ENCODE measurements at places on chromosomes 3 and 15.

DNA sequence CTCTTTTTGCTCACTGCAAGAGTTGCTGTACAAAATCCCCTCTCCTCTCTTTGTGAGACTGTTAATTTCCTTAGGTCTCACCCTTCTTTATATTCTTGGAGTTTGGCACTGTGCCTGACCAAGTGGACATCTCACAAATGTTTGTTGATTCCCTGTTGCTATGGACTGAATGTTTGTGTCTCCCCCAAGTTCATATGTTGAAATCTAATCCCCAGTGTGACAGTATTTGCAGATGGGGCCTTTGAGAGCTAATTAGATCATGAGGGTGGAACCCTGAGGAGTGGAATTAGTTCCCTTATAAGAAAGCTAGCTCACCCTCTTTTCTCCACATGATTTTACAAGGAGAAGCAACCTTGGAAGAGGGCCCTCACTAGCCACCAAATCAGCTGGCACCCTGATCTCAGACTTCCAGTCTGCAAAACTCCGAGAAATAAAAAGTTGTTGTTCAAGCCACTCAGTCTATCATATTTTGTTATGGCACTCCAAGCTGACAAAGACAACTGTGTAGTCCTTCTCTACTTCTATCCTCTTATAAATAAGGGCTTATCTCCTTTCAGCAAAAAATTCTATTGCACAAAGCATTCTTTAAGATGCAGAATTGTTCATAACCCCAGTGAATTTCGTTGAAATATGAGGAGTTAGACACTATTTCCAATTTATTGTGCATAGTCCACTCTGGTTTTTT, 65.5 kb upstream of the NPHP3 start:
- DNase-seq = no peak

GRCh38 chr3:23602971-23603370, 202.8 kb upstream of the UBE2E1 start:
- DNase-seq = no peak

GRCh38 chr3:27680517-27681246, 41.4 kb downstream of the EOMES start:
- no peak for DNase-seq

DNA sequence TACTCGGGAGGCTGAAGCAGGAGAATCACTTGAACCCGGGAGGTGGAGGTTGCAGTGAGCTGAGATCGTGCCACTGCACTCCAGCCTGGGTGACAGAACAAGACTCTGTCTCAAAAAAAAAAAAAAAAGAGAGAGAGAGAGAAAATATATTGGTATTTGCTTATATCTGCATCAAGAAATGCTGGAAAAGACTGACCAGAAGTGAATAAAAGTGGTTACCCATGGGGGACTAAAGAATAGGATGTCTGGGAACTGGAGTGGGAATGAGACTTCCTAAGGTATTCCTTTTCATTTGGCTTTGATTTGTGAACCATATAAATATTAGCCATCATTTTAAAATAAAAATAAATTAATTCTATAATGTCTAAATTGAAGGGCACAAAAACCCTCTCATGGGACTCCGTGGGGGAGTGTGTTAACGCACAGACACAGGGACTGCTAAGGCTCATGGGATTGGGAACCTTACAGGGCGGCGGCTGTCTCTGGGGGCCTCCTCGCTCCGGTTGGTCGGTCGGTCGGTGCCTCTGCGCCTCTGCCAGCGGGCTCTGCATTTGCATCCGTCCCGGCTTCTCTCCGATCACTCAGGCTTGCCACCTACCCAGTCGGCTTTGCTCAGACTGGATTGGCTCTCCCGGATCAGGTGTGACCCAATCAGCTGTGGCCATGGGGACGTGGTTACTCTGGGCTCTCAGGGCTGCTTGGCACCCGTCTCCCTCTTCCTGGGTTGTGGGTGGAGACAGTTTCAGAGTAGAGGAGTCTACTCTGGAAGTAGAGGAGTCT, 12.7 kb upstream of the TSPAN3 start:
- DNase-seq = peak; percentile 10

GRCh38 chr3:2735392-2735894, 374.7 kb downstream of the IL5RA start:
- no peak for DNase-seq

DNA sequence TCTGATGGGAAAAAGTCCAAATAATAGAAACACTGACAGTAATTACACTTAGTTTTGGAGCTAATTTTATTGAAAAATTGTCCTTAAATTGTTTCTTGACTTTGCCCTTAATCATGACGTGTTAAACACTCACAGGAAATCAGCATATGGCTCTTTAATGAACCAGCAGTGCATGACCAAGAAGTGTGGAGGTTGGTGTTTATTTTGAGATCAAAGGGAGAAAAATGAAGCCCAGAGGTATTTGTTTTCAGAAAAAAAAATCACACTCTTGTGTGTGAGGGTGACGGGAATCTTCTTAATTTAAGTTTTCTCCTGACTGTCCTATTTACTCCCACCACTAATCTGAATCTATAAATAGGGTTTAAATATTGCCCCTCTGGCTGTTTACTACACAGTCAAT, 28.8 kb upstream of the SYNM start:
- DNase-seq = no peak

- DNase-seq = no peak
Observed at GRCh38 chr3:102745881-102746280, 311.1 kb downstream of the ZPLD1 start.

DNA sequence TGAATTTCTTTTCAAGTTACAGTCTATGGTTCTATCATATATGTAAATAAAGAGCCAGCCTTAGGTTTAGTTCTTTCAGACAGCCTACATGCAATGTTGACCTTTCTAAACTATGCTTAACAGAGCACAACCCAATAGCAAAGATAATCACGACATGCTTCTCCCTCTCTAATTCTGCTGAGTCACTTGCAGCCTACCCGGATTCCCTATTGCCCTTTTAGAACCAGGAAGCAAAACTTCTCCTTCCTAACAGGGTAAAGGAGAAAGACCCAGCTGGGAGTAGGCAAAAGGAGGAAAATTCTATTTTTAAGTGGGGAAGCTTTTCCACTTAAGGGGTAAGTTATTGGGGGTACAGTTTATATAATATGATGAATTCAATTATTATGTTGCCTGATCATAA, 79.3 kb downstream of the SLC7A14 start:
- no peak for DNase-seq

- DNase-seq = no peak
Observed at GRCh38 chr15:82533801-82534200, 6.5 kb downstream of the RPS17 start.

- DNase-seq = no peak
Observed at GRCh38 chr15:99735868-99736267, 2.6 kb upstream of the LYSMD4 start.

GRCh38 chr3:8984526-8984925, 21.3 kb upstream of the RAD18 start:
- DNase-seq = no peak

GRCh38 chr3:189286188-189286587, 114.4 kb downstream of the TPRG1 start:
- no peak for DNase-seq

GRCh38 chr15:50854601-50855490, 53.6 kb upstream of the AP4E1 start:
- DNase-seq = no peak

GRCh38 chr3:11907667-11908660, 61.3 kb upstream of the TAMM41 start:
- DNase-seq = no peak

DNA sequence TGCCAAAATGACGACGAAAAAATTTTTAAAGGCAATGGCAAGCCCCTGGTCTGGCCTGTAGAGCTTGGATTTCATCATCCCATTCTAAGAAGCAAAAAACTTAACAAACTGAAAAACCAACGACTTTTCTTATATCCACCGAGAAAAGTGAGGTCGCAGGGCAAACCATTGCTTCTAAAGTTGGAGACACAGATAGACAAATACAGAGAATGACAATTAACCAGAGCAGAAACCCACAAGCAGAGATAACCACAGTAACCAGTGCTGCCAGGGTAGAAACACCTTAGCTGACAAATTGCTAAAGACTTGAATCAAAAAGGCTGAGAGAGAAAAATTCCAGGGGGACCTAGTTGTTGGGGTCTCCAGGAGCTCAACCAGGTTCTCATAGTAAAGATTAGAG, 386.5 kb upstream of the SGO1 start:
- DNase-seq = no peak

DNA sequence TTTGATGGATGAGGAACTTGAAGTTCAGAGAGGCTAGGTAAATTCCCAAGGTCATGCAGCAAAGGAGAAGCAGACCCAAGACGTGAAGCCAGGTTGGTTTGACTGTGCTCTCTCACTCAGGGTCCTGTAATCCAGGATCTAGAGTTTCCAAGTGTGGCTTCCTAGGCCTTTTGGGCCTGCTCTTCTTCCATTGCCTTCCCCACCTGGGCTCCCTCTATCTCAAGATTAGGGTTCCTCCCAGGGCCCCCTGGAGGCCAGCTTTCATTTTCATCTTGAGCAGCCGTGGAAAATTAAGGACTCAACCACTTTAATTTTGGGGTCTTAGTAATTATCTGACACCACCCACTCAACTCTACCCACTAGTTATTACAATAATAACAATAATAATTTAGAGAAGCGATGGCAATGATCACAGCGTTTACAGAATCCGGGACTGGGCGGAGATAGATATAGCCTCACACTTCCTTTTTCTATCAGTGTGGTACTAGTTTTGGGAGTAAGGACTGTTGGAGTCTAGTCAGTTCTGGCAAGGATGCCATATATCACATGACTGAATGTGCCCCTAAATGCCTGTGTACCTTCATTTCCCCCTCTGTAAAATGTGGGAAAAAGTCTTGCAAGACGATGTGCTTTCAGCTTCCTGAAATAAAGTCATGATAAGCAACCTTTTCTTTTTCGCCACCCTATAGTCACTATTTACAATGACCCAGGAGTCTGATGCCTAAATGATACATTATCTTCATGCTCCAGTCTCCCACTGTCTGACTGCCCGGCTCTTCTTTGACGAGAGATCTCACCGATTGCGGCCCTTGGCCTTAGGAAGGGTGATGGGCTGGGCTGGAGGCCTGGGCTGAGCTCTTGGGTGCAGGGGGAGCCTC, 30.2 kb upstream of the MAGEF1 start:
- DNase-seq = no peak

DNA sequence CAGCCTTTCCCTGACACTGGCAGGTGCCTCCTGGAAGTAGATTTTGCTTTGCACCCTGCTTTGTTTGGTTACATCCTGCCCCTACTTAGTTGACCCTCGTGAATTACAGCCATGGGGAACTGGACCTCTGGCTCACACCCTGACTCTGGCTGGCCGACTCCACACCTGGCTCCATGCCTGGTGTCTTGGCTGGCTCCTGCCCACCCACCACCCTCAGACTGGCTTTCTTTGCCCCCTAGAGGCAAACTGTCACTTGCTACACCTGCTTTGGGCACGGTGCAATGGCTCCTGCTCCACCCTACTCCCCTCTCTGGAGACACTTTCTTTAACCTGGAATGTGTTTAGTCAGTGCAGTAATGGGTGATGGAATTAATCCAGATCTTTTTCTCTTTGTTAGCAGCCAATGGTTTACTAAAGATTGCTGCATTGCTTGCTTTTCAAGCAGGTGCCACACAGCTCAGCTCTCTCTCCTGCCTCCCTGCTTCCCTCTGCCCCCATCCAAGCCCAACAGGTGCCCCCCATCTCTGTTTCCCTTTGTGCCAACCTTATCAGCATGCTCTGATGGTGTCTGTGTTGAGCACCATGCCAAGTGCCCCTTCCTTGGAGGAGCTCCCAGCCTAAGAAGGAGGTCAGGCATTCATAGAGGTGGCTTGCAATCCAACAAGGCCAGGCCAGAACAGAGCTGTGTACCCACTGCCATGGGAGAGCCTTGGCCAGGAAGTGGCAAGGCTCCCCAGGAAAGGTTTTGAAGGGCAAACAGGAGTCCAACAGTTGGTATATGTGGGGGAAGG, 38.4 kb downstream of the RASGRF1 start:
- DNase-seq = no peak

GRCh38 chr15:66050264-66050663, 181.0 kb downstream of the RAB11A start:
- DNase-seq = no peak

GRCh38 chr3:81503026-81503425, 258.4 kb downstream of the GBE1 start:
- no peak for DNase-seq

GRCh38 chr3:38114875-38115644, 21.9 kb downstream of the ACAA1 start:
- no peak for DNase-seq

DNA sequence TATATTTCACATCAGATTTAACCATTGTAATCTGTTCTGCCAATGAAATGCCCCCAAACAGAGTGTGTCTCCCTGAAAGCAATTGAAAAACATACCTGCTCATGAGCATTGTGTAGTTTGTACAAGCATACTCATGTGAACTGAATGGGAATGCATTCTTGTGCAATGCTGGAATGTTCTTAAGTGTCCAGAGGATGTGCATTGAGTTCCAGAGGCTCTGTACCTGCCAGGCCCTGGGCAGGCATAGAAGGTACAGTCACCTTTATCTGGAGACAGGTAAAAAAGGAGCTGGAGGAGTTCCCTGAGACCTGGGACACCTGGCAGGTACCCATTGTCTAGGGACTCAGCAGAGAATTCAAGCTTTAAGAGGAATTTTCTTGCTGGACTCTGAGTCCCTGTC, 2.8 kb downstream of the MRAS start:
- DNase-seq = no peak

- no peak for DNase-seq
Observed at GRCh38 chr3:107025961-107026360, 351.3 kb upstream of the CCDC54 start.

- DNase-seq = no peak
Observed at GRCh38 chr3:42533161-42533897, 30.9 kb downstream of the VIPR1 start.

- DNase-seq = no peak
Observed at GRCh38 chr15:52008359-52008697, 10.7 kb upstream of the MAPK6 start.

DNA sequence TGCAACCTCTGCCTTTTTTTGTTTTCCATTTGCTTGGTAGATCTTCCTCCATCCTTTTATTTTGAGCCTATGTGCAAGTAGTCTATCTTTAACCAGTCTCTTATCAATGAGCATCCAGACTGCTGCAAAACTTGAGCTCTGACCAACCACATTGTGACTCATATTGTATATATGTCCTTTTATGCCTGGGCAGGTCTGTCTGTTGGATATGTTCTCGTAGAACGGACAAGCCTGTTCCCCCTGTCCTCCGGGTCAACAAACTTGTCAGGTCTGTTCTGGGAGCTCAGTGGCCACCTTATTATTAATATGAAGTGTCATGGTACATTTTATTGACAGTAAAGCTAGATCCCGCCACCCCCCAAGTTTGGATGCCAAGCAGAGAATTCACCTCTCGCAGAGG, 252.9 kb upstream of the ST8SIA2 start:
- no peak for DNase-seq

DNA sequence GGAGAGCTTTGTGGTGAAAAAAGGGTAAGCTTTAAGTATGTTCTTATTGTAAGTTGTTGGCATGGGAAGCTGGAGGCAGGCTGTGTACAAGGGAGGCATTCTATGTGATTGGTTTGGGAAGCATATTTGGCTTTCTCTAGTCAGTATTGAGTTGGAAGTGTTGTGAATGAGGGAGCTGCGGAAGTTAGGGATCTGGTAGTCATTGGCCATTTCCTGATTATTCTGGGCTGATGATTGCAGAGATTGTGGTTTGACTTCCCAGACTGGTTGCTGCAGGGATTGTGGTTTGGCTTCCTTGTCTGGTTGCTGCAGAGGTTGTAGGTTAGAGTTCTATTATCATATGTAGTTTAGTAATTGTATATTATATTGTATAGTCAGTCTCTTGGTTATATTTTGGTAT, 21.0 kb downstream of the STXBP5L start:
- DNase-seq = no peak

GRCh38 chr15:63554337-63554927, 42.8 kb upstream of the FBXL22 start:
- no peak for DNase-seq
